ENCODE measurements at places on chromosomes 1 and 21.

DNA sequence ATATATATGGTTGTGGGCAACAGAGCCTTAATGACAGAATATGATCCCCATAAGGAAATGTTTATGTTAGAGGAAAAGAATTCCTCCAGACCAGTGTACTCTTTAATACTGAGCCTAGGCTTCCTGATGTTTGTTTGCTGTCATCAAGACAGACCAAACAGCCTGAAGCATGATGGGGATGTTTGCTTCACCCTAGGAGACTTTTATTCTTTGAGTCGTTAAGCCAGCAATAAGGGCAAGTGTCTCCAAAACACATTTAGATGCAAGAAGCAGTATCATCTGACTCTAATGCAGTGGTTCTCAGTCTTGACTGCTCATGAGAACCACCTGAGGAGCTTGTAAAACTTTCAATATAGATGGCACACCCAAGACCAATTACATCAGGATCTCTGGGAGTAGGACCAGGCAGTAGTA, 33.1 kb downstream of the UBE2U start:
- DNase-seq = no peak

DNA sequence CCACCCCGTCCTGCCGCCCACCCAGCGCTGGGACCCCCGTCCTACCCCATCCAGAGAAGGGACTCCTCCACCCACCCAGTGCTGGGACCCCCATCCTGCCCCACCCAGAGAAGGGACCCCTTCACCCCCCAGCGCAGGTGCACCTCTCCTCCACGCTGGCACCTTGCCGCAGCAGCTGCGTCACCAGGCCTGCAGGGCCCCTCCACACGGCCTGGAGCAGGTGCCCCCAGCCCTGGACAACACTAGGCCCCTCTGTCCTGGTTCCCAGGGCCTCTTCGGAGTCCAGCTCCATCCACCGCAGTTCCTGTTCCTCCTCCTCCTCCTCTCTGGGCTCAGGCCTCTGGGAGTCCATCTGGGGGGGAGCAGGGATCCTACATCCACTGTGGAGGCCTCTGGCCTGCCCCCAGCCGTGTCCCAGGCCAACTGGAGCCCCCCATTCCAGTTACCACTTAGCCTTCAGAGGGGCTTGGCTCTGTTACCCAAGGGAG, 378 bp downstream of the ANKRD65 start:
- no peak for DNase-seq

GRCh38 chr1:242522304-242522945, 2.1 kb downstream of the PLD5 start:
- no peak for DNase-seq

GRCh38 chr1:17515902-17516301, 23.6 kb upstream of the ARHGEF10L start:
- no peak for DNase-seq

DNA sequence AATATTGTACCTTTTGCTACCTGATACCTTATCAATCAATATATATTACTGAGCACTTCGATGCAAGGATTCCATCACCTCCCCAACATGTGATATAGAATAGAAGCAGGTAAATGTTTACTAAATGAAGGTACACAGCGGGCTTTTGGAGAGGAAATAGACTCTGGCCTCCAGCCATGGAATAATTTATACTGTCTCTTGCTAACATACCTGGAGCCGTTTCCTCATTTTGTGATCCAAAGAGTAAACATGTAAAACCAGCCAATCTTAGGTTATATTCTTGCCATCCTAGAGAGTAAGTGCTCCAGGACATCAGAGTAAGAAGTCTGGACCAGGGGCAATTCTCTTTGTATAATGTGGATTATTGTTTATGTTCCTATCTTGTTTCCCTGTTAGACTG, 39.4 kb downstream of the NDUFS5 start:
- no peak for DNase-seq

GRCh38 chr1:178541829-178542553, 29.1 kb downstream of the TEX35 start:
- DNase-seq = peak; percentile 30

- DNase-seq = no peak
These were observed 1422.9 kb downstream of the KCNT2 start for GRCh38 chr1:195185321-195185720.

All from stimulated activated CD4-positive, alpha-beta T cell treated with anti-CD3 and anti-CD28 coated beads, TNF-alpha, amount 100 ng/mL, for 4 hours (primary cell).